ENCODE measurements at places on chromosomes 6 and 20.

GRCh38 chr6:151483994-151484393 is 9.8 kb upstream of the CCDC170 start:
- no peak for DNase-seq

- DNase-seq: peak; percentile 66
Measured at GRCh38 chr6:10384610-10385523, 30.0 kb downstream of the TFAP2A start.

- peak; percentile 39 for DNase-seq
Measured at GRCh38 chr6:4316867-4317400, 181.6 kb upstream of the ECI2 start.

DNA sequence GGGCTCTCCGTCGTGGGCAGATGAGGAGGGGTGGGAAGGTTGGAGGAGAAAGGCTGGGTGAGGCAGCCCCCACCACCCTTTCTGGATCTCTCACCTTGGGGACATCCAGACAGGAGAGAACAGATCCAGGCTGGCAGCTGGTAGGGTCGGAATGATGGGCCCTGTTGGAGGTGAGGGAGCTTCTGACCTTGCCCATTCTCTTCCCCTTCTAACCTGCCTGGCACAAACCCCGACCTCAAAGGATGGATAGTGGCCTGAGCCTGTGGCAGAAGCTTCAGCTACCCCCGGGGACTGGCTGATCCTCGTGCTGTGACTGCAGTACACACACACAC is 6.0 kb upstream of the NPBWR2 start:
- DNase-seq: no peak

DNA sequence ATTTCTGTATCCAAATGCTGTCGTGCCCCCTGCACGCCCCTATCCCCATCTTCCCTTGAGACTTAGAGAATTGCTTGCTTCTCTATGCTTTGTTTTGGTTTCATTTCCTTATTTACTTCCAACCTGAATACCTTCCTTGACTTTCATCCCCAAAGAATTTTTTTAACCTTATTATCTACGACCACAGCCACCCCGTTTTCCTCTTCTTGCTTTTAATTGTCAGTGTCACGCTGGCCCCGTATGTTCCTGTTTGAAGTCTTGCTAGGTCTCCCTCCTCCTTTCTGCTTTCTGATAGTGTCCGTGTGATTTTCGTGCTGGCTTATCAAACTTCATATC is 40.1 kb downstream of the RNF217 start:
- peak; percentile 48 for DNase-seq

DNA sequence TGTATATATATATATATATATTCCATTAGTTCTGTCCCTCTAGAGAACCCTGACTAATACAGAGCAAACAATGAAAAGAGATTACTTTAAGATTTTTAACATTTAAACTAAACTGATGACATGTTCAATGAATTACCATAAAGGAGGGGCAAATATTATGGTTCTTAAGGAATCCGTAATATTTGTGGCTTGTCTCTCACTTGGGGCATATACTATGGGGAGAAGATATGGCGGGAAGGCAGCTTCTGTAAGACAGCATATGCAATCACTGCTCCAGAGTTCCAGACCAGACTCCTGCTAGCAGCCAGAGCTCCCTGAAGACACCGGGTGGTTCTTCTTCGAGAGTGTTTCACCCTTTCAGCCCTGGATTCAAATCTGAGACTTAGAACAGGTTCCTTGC is 321.1 kb upstream of the NT5E start:
- no peak for DNase-seq

GRCh38 chr6:45201484-45201883 is 126.6 kb upstream of the RUNX2 start:
- DNase-seq: no peak

- DNase-seq: no peak
Measured at GRCh38 chr6:114581293-114581692, 238.5 kb upstream of the HS3ST5 start.

- no peak for DNase-seq
Measured at GRCh38 chr20:57277398-57278105, 11.1 kb upstream of the BMP7 start.

GRCh38 chr6:167664678-167665660 is 161.7 kb upstream of the AFDN start:
- no peak for DNase-seq

- DNase-seq: no peak
Measured at GRCh38 chr20:51337126-51337805, 205.3 kb downstream of the NFATC2 start.

DNA sequence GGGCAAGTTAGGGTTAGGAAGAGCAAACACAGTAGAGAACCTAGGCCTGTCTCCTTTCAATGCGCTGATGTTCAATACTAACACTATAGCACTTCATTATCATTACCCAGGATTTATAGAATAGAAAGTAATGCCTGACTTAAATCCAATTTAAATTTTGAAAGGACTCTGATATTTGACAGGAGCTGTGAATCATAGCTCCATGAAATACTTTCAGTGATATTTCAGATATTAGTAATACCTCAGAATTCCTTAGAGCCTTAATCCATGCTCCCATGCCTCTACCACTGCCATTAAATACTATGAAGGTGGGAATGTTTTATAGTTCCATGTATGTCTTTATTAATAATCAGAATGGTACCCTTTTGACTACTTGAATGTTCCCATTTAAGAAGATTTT is 530.2 kb downstream of the BCKDHB start:
- no peak for DNase-seq

- DNase-seq: no peak
Measured at GRCh38 chr6:150200428-150201100, 57.7 kb downstream of the PPP1R14C start.

DNA sequence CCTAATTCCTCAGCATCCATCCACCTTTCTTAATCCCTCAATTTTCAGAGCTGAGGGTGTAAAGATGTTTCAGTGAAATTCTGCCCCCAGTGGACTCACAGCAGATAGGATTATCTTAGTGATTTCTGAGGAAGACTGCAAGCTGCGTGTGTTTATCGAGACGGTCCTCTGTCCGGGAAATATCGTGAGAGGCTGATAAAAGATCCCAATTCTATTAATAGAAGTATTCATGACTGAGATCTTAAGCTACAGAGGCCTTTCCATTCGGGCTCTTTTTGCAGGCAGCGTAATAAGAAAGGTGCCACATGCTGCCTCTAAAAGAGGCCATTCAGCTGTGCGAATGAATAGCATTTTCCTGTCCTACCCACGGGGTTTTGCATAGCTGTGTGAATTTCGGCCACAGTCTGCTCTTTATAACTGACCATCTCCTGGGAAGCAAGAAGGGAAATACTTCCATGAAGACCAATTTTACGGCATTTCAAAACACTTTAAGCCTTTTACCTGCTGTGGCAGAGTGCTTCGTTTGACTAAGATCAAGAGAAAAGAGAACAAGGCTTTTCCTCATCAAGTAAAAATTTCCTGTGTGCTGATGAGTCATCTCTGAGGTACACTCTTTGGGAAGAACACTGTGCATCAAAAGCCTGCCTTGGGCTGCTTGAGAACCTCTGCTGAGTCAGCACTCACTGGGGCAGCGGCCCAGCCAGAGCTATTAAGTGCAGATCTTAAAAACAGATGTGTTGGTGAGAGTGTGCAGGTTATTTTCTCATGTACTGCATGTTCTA is 208.8 kb downstream of the ARHGAP18 start:
- DNase-seq: peak; percentile 63

- DNase-seq: no peak
Measured at GRCh38 chr6:5506149-5506548, 244.8 kb downstream of the FARS2 start.

- no peak for DNase-seq
Measured at GRCh38 chr6:170046791-170047626, 243.9 kb downstream of the DLL1 start.

DNA sequence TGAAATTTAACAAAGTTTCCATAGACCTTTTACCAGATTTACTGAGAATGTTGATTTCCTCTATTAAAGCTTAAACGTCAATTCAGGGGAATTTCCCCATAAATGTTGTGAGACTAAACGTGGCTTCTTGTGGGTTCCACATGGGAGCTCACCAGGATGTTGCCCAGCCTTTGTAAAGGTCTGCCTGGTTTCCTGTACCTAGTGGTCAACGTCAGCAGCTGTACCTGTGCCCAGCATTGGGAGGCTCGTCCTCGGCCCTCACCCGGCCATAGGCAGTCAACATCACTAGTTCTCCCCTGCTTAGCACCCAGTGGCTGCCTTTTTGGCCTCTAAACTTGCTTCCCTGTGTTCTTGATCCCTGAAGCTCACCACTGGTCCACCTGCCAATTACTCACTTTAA is 22.1 kb upstream of the CD83 start:
- DNase-seq: no peak

GRCh38 chr20:1019344-1019743 is 17.2 kb upstream of the RSPO4 start:
- no peak for DNase-seq

- no peak for DNase-seq
Measured at GRCh38 chr6:101722991-101723579, 329.6 kb downstream of the GRIK2 start.

GRCh38 chr6:12289933-12290820 is at the start of gene EDN1:
EDN1 (plus strand) TSS chr6:12290361; CDS start chr6:12290630, 269 bp downstream.
- peak; percentile 92 for DNase-seq

DNA sequence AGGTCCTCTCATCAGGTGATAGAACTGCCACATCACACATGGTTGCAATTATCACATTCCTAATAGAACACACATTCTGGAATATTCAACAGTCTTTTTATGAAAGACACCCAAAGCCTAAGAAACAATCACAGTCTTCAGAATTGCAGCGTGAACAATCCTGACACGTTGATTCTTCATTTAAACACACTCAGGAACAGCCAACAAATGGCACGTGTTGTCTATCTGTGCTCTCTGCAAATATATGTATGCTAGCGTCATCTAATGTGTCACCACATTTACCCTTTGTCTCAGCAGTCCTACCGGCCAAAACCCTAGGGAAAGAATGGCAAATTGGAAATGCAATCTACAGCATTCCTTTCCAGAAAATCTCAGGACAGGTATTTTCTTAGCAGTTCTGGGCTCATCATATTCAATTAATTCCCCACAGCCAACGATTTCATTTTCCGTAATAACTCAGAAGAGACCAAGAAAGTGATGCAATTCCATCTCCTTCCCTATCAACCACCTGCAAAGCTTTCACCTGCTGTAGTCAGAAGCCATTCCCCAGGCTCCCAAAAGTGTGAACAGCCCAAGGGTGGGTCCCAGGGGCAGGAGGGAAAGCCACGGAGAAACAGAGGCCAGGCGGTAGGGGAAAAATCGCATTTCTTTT is 280.3 kb upstream of the JARID2 start:
- peak; percentile 62 for DNase-seq

- no peak for DNase-seq
Measured at GRCh38 chr6:142888456-142888855, 56.5 kb downstream of the HIVEP2 start.

DNA sequence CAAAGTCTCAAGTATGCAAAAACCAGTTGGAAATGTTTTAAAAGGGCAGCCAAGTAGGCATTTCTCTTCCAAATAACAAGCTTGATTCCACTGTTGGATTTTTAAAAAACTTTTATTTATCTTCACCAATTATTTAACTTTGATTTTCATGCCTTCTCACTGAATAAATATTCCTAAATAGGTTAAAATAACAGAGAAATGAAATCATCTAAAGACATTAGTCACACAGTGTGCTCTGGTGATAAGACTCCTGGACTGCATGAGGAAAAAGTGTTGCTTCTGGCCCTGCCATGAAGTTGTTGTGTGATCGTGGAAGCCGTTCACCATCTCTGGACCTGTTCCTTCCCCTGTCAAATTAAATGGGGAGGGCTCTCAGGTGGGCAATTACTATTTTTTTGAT is 33.8 kb upstream of the IGF2R start:
- no peak for DNase-seq

DNA sequence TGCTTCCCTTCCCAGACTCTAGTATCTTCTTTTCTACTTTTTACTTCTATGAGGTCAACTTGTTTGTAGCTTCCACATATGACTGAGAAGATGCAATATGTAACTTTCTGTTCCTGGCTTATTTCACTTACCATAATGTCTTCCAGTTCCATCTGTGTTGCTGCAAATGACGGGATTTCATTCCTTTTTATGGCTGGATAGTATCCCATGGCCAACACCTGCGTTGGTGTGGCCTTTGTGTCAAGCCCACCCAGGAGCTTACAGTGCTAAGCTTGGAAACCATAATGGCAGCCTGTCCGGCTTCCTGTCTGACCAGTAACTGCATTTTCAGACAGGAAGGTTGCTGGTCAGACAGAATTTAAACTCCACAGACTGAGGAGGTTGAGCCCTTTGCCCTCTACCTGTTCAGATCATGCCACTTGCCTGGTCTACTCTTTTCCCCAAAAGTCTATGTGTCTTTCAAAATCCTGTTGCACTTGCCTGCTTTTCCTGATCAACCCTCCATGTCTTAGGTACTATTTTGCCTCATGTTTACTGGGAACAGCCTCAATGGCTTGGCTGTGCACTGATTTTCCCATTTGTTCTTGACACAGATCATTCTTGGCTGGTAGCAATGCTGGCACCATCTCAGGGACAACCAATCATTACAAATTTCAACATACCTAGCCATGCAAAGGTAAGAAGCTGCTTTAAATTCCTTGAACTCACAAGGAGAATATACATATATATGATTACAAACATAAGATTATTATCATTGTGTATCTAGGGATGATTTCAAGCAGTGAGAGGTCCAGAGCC is 114.3 kb upstream of the PLEKHG1 start:
- DNase-seq: no peak

DNA sequence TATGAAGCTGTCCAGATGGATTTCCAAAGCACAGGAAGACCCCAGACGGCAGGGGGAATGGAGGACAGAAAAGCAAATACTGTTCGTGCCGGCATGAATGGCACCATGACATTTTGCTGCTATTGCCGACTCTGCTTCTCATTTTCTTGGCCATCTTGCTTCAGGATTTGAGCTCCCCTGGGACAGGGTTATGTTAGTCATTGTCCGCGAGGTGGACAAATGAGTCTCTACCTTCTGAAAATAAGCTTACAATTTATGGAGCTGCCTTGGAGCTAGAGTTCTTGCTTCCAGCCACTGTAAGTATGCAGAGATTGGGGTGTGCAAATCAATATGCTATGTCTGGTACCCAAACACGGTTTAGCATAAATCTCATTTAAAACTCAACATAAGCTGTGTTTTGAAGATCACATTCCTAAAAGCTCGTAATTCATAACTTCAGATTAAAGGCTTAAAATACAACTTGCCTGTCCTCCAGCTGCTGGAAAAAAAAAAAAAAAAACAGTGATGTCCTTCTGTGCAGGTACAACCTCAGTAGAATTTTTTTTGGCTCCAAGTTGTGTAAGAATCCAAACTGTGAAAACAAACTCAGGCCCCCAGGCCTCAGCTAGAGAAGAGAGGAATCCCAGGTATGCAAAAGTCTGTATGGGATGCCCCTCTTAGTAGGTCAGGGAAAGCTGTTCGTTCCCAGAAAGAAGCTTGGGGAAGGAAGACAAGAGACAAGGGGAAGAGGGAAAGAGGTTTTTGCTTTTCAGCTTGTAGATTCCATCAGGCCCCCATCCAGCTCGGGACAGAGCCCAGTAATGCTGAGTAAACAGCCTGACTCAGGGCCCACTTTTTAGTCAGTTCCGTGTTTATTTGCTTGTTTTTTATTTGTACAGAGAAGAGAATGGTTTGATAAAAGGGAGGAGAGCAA is 184.2 kb upstream of the FOXA2 start:
- DNase-seq: peak; percentile 30

- no peak for DNase-seq
Measured at GRCh38 chr20:63093966-63094766, 87.4 kb upstream of the BHLHE23 start.

GRCh38 chr6:48641544-48641943 is 530.5 kb upstream of the PTCHD4 start:
- no peak for DNase-seq

All from eye (tissue), 1 donor.